CD4-positive, alpha-beta T cell treated with Interleukin-2 at 100 ng/mL for 4 hours (primary cell): ENCODE measurements at places on chromosomes 3 and 15.

GRCh38 chr3:114874522-114874971 lies 272.5 kb downstream of the ZBTB20 start:
- DNase-seq, result no peak

DNA sequence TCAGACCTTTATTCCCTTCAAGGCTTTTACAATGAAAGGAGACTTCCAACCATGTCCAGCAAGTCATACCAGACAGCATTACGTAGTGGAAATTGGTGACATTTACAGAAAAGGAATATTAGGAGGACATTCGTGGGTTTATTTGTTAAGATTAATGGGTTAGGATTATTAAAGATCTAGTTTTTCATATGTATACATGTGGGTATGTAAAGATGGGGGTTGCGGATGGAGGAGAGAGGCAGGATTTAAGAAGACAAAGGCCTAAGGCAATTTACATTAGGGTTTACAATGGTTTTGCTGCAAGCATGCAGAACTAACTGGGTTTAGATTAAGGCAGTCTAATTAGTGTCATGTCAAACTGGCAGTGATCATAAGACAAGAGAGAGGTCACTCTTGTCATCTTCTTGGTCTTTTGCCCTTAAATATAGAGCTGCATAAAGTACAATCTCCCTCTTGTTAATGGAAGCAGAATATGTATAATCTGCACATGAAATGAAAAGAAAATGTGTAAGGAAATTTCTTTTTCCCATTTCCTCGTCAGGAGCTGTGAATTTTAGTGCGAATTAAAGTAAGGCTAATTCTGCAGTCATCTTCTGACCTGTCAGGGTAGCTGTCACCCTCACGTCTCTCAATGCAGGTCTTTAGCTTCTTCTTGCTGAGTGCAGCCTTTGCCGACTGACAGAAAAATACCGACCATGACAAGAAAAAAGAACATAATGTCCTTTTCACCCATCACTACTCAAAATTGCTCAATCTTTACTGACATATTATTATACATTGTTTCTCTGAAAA lies 258.9 kb upstream of the MEIS2 start:
- DNase-seq, result no peak

GRCh38 chr3:21654241-21654640 lies 96.8 kb downstream of the ZNF385D start:
- no peak for DNase-seq

- DNase-seq, result no peak
Observed at GRCh38 chr3:29317659-29318173, 36.8 kb downstream of the RBMS3 start.

- DNase-seq, result no peak
Observed at GRCh38 chr15:46918462-46919140, 798.7 kb upstream of the SEMA6D start.

DNA sequence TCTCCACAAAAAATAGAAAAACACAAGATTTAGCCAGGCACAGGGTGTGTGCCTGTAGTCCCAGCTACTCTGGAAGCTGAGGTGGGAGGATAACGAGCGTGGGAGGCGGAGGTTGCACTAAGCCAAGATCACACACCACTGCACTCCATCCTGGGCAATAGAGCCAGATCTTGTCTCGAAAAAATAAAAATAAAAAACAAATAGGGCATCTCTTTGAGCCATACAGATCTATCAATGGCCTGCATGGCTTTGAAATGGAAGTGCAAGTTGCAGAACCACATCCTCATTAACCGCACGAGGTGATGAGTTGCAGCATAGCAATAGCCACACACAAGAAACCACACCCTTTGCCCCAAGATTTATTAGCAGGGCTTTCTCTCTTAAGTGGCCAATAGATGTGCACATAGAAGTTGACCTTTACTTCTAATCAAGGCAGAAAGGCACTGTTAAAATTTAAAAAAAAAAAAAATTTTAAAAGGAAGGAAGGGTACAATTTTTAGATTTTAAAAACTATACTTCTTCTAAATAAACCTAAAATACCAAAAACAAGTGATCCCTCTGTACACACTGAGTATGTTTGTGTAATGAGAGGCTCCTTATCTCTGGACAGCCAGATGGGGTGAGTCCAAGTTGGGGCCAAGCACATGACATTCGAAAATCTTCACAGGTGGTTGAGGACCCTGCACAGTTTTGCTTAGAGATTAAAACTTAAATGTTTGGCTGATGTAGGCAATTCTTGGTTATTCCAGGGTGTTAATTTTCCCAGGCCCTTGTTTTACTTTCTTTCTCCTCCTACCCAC lies 53.4 kb downstream of the FILIP1L start:
- no peak for DNase-seq

GRCh38 chr3:66483409-66483906 lies 17.4 kb downstream of the LRIG1 start:
- peak; percentile 42 for DNase-seq

- no peak for DNase-seq
Observed at GRCh38 chr3:14796403-14797077, 22.2 kb upstream of the FGD5 start.

DNA sequence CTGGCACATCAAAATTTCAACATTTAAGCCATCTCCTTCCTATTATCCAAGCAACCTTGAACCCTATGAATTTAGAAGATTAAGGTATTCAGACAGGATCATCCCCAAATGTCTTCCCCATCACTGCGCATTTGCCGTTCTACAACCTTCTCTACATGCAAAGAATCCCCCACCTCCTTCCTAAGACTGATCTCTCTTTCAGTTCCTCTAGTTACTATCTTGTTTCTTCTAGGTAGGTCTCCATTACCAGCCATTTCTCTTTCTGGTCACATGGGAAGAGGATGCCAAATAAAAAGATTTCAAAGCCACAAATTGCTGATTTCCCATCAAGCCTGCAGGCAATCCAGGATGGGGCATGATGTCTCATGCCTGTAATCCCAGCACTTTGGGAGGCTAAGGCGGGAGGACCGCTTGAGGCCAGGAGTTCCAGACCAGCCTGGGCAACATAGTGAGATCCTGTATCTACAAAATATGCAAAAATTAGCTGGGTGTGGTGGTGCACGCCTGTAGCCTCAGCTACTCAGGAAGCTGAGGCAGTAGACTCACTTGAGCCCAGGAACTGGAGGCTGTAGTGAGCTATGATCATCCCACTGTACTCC lies 29.7 kb upstream of the MTMR10 start:
- no peak for DNase-seq

- no peak for DNase-seq
Observed at GRCh38 chr3:44419923-44420650, 57.4 kb downstream of the ZNF445 start.

- DNase-seq, result no peak
Observed at GRCh38 chr3:61772456-61772855, 211.1 kb downstream of the PTPRG start.

DNA sequence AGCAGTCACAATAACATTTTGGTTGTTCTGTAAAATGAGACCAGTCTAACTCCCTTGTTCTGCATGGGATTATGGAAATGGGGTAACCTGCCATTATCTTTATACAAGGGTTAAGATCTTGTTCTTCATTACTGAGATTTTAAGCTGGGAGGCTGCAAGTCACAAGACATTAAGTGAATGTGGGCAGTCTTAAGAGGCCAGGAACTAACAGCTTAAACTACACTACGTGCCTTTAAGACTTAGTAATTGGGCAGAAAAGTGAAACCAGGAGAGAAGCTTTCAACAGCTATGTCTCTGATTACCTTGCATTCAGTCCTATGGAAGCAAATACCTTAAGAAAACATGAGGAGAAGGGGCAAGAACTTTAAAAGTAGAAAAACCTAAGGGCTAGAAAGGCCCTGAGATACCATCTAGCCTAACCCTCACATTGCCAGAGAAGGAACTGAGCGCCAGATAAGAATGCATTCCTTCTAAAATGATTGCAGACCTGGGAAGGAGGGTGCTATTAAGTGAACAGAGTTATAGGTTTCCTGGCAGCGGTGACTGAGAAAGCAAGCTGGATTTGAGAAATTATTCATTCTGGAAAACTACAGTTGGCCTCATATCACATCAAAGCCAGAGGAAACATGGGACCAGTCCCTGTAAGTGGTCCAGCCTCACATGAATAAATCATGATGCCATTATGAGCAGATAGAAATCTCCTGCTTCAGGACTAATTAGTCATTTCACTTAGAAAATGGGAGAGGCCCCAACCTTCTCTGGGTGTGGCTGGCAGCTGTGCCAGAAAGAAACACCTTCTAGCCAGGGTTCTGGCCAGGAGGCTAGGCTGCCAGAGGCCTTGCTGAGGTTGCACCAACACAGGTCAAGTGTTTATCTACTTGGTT lies 32.9 kb downstream of the DAPK2 start:
- peak; percentile 23 for DNase-seq

DNA sequence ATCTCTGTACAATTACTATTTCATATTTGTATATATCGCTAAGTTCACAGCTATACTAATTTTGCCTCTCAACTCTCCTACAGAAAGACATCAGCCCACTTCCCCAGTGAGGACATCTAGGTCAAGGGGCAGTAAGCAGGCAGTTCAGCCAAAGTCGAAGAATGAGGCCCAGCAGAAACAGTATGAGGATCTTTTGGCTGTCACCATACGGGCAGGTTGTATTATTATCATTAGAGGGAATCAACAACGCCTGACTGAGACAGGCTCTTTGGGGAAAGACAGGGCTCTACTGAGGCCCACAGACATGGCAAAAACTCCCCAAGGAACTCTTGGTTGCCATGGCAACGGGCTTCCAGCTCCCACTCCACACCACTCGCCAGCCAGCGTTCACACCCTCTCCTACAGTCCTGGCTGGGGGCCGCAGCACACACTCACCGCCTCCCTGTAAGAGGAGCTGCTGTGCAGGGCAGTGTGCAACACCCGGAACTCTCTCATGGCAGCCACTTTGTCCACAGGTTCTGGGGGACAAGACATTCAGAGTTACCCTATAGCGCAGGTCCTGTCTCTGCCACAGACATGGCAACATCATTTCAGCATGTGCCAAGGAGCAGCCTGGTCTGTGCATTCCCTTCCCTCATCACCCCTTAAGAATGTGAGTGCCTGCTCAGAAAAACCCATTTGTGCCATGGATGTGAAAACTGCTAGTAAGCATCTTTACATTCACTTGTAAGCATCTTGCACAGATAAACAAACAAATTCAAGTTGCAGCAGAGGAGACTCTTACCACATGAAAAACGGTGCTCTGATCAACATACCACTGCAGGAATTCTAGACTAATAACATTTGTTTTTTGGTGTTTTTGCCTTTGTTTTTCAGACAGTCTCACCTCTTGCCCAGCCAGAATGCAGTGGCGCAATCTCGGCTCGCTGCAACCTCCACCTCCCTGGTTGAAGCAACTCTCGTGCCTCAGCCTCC lies 8.8 kb downstream of the UBL7 start:
- DNase-seq, result no peak

DNA sequence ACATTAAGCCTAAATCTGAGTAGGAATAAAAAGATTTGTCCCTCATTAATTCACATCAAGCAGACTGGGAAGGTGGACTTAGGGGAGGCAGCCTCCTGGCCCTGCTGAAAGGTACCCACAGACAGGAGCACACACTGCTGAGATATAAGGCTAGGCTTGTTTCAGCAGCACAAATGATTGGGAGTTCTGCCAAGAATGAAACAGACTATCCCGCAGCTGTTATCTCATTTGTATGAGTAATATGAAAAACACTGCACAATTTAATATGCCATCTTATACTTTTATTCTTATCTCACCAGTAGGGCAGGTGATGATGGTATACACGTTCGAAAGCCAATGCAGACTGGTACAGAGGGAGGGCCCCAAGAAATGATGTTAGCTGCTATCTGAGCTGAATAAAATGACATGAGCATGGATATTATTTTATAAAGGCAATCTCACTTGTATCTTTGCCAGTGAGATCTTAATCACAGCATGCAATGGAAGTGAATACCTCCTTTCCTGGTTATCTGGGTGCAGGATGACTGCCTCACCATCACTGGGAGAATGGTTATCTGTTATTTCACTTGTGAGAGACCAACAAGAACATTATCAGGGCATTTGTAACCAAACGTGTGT lies 258.7 kb upstream of the PPP2R3A start:
- DNase-seq, result no peak

DNA sequence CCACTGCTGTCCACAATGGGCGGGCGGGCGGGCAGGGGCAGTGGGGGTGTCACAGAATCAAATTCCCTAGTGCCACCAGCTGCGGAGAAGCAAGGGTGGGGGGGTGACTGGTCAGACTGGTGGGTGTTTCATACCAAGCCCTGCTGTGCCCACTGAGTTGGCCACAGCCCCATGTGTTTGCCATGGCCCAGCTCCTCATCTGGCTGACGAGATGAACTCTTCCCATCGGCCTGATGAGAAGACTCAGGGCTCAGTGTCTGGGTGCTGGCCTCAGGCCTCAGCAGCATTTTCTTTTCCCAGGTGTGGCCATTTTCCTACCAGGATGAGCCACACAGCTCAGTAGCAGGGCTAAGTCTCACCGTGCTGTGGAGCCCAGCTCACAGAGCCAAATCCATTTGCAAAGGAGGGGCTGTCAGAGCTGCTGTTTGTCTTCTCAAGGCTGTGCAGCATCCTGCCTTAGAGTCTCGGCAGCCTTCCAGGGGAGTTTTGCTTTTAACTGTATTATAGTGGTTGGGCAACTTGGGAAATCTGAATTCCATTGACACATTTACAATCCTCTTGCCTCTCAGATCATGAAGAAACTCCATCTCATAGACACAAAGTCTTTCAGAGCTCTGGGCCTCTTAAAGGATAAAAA lies 176.8 kb downstream of the ABHD5 start:
- DNase-seq, result no peak

DNA sequence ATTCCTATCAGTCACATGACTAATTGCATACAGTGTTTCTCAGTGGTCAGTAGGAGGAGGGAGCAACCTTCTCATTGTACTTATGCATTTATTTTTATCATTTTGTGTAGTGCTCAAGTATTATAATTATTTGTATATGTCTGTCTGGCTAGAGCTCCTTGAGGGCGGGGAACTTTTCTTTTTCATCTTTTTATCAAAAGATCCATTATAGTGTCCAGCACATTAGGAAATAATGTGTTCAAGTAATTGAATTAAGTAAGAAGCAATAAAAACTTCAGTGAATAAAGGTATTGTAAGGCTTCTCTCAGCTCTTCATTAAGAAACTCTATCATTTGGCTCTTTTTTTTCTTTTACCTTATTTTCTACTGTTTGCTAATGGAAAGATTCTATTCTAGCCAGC lies 18.8 kb downstream of the FGF7 start:
- DNase-seq, result no peak

DNA sequence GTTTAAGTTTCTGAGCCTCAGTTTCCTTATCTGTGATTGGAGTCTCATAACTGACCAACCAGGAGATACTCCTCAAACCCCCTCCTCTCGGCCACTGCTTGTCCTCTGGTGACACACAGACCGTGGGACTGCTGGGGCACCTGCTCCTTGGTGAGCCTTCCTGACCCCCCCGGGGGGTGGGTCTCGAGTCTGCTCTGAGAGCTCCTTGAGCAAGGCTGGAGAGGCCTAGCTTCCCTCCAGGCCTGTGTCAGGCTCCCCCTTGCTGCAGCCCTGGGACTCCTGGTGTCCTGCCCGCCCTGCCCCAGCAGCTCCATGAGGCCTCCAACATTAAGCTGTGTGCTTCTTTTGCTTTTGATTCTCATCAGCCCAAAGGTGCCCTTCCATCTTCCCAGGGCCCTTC lies 27.7 kb downstream of the SRPRB start:
- DNase-seq, result no peak
